ENCODE measurements at places on chromosomes 2 and 18. TPM values are rescaled to one million over a fixed set of nuclear protein-coding genes. Genes with fewer than 3 reads are reported as not detected.

- DNase-seq, result no peak
These were observed 156.1 kb upstream of the TRIB2 start for GRCh38 chr2:12560618-12561017.

- DNase-seq, result no peak
These were observed 19.3 kb downstream of the UPP2 start for GRCh38 chr2:158120664-158121641.

- DNase-seq, result no peak
These were observed 210.8 kb upstream of the ETAA1 start for GRCh38 chr2:67186326-67186725.

DNA sequence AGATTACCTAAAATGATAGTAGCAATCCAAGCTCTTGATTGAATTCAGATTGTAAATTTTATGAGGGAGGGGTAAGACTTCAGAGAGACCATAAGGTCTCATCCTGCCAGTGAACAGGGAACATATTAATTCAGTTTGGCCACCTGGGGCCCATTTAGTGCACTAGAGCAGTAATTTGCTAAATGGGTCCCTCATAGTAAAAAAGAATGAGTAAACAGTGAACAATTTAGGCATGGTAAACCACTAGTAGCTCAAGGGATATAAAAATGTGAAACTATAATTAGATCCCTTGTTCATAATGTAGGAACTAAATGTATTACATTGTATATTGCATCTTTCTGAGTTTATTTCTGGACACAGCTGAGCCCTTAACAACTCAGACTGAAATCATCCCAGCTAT, 4.9 kb upstream of the PHLPP1 start:
- no peak for DNase-seq

Gene FAM110C
- 59.1 TPM for total RNA-seq

DNA sequence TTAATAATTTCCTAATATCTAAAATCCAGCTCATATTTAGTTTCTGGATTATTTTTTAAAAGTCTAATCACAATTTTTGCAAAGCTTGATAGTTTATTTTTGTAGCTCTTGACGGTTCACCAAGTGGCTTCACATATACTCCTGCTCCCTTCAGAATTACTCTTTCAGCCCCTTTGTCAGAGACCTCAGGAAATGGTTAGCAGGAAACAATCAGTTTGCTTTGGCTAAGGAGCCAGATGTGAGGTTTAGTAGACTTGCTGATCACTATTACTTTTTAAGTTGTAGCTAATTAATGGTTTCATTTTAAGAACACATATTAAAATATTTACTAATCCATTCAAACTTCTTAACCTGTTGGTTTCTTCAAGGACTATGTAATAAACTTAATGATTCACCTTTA, 2.3 kb downstream of the RBBP8 start:
- no peak for DNase-seq

Gene KCNF1
- total RNA-seq, result not detected

Gene CLHC1
- 2.3 TPM for total RNA-seq

Gene SULT1C4
- total RNA-seq, result 2.1 TPM

- no peak for DNase-seq
These were observed 12.2 kb downstream of the ZFP36L2 start for GRCh38 chr2:43214253-43214652.

GRCh38 chr18:33833842-33834241, 255.8 kb downstream of the ASXL3 start:
- no peak for DNase-seq

Gene CNDP1
- total RNA-seq, result not detected

GRCh38 chr18:68152770-68153169, 562.1 kb downstream of the TMX3 start:
- DNase-seq, result no peak

Gene HAT1
- 29.0 TPM for total RNA-seq

Gene PAX8
- 7.6 TPM for total RNA-seq

- DNase-seq, result no peak
These were observed 20.5 kb downstream of the GAREM1 start for GRCh38 chr18:32450026-32450691.

DNA sequence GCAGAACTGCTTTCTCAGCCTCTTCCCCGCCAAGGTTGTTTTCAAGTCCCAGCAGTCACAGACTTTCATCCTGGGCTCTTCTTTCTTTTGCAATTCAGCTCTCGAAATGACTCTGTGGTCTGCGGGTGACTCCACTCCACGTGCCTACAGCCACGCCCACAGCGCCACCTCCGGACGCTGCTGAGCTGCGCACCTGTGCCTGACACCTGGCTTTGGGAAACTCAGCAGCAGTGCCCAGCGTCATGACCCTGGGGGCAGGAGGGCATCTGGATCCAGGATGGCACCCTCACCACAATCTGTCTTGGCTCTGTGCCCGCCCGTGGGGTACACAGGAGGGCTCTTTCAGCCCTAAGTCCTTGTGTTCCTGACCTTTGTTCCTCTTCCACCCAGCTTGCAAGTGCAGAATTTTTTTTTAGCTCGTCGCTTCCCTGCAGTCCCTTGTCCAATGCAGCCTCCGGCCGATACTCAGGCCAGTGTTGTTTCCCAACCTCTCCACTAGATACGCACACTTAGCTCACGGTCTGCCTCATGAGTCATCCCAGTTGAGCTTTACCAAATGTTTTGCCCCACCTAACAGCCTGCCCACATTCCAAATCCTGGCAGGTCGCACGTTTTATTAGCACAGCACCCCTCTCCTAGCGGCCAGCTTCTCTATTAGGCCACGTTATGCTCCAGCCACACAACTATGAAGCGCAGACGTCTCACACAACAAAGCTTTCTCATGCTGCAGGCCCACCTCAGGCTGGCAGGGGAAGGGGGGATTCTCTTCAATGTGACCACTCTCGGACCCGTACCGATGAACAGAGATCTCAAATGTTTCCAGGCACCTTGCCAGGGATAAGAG, 6.5 kb upstream of the CAPN10 start:
- DNase-seq, result no peak

DNA sequence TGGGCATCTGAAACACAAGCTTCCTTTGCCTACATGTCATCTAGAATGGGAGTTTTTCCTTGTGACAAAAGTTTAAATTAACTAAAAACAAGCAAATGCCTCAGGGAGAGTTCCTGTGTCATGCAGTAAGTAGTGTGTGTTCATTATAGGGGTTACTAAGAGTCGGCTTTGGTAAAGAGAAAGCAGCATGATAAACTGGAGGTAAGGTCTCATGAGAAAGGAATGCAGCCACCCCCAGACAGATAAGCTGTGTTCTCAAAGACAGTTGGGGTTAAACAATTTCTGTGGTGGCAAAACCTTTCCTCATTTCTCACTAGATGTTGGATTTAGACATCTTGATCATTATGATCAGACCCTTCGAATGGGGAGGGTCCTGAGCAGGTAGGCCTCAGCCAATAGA, 129.7 kb downstream of the MAP4K4 start:
- no peak for DNase-seq

GRCh38 chr2:151525821-151526373, 116.2 kb downstream of the RIF1 start:
- DNase-seq, result no peak

DNA sequence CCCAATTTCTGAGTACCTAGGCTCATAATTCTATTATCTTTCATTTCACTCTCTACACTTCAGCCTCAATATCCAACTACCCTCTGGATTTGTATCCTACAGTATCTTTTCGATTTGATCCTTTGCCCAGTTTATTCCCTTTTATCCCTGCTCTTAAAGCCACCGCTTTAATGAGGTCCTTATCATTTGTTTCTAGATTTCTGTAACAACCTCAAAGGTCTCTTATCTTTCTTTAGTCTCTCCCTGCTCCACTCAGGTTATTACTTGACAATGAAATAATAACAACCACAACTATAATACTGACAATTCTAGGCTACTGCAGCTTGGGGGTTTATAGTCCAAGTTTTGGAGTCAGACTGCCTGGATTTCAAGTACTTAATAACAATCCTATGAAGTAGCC, 25.9 kb upstream of the ASNSD1 start:
- DNase-seq, result no peak

Gene RESP18
- total RNA-seq, result not detected

DNA sequence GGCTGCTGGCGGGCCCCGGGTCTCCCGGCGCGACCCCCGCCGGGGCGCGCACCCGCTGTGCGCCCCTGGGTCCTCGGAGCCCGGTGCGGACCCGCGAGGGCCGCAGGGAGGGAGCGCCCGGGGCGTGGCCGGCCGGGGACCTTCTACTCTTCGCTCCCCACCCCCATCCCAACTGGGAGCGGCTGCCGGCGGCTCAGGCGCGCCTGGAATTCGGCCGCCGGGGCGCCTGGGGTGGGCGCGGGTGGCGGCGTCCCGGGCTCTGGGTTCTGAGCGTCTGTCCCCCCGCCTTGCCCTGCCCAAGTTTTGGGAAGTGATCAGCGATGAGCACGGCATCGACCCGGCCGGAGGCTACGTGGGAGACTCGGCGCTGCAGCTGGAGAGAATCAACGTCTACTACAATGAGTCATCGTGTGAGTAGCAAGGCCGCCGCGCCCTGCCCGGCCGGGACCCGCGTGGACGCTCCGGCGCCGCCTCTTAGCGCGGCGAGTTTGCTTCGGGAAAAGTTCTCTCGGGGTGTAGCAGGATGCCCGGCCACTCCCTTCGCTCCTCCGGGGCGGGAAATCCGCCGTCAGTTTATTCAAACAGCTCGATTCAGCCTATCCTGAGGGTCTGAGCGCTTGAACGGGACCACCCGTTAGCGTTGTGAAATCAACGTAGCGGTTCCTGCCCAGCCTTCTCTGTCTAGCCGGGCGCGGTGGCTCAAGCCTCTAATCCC, 502 bp downstream of the TUBB6 start:
- DNase-seq, result peak; percentile 21

DNA sequence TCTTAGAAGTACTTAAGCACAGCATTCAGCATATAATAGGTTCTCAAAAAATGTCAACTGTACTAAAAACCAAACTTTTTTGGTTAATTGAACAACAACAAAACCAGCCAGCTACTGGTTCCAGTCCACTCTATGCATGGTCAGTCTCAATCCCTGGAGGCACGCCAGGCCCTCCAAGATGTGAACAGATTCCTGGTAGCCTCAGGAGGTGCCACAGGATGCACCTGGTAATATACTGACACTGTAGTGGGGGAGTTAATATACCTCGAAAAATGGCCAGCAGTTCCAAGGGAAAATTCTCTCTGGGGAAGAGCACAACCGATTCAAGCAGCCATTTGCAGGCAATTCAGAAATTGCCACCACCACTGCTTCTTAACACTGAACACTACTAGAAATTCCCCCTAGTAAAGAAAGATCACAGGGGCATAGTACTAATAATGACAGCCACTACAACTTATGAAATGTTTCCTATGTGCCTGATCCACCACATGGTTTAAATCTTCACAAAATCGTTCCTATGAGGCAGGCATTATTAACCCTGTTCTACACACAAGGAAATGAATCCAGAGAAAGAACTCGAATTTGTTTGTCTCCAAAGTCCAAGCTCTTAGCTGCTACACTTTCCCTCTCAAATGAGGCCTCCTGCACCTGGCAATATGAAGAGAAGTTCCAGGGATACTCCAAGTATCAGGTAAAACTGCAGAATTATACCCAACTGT, 3.4 kb downstream of the MGAT4A start:
- DNase-seq, result no peak

DNA sequence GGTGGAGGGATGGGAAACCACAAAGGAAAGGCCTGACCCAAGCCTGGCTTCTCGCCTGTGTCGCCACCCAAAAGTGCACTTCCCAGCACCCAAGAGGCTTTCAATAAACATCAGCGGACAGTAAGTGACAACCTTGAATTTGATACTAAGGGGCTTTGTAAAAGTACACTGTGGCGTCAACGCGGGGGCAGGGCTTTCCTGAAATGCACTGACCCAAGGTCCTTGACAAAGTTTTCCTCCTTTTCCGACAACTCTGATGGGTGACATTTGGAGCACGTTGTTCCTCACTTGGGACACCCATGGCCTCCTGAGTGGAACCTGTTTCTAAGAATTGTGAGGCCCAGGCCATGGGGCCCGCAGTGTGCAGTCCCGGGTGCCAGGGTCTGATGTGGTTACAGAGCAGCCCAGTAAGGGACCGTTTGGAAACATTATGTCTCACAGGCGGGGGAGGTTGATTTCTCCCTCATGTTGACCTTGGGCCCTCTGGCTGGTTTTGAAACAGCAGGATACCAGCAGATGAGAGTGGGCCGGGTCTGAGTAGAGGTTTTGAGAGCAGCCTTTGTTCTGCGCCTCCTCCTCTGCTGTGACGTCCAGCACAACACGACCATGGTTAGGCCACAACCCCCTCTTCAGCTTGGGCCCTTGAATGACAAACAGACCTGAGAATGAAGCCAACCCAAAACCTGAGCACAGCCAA, 2.8 kb upstream of the ZBTB14 start:
- DNase-seq, result no peak

DNA sequence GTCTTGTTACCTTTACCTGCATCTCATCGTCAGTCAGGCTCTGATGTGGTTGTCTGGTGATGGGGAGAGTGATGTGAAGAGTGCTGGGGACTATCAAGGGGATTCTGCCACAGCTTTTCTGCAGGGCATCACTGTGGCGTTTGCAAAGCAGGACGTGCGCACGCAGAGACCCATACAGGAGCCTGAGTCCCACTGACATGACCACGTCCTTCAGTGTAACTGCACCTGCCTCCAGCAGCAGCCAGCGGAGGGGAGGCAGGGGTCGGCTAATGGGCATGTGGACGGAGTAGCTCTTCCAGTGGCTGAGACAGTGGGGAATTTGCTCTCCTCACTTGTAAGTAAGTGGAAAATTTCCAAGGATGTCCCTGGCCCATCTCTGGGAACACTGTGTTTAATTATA, 6.5 kb downstream of the ALKAL2 start:
- no peak for DNase-seq

Measured in esophagus squamous epithelium (tissue), 5 donors.